ENCODE measurements at places on chromosomes 12 and 14.

- DNase-seq: peak; percentile 75
These were observed 5.0 kb upstream of the DDX47 start for GRCh38 chr12:12807970-12808702.

- DNase-seq: no peak
These were observed 79.5 kb upstream of the NID2 start for GRCh38 chr14:52148371-52148770.

- DNase-seq: no peak
These were observed 23.2 kb downstream of the BORCS5 start for GRCh38 chr12:12379831-12380730.

DNA sequence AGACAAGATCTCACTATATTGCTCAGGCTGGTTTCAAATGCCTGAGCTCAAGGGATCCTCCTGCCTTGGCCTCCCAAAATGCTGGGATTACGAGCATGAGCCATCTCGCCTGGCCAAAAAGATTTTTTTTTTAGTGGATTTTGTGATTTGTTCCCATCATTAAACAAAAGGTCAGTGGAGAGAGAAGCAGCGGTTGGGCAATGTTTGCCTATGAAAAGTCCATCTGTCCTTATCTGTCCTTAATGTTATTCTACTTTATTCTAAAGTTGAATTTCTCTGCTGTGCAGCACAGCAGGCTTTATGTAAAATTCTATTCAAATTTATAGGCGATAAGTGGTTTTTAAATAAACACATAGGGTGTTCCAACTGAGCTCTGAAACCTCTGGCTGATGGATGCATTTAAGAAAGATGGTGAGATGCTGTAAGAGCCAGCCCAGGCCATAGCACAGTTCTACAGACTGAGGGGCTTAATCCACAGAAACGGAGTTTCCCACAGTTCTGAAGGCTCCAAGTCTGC is 18.8 kb downstream of the HCAR2 start:
- no peak for DNase-seq

GRCh38 chr14:105767315-105767714 is 240.9 kb downstream of the TMEM121 start:
- no peak for DNase-seq

GRCh38 chr14:30657606-30658163 is 35.6 kb downstream of the SCFD1 start:
- no peak for DNase-seq

- DNase-seq: no peak
These were observed 8.6 kb downstream of the PDE3A start for GRCh38 chr12:20376984-20377383.

DNA sequence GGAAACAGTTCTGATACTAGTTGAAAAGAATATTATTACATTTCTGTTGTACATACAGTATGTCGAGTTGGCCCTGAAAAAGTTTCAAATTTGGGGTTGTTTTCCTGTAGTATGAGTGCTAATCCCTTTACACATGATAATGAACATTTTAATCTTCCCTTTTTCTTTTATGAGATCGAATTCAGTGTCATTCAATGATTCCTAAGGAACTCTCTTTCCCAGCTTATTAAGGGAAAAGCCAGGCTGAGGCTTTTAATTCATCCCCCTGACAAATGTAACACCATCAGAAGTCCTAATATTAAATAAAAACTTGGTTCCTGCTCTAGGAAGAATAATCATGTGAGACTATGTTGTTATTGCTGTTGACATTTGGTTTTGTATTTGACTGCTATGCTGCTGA is 42.9 kb upstream of the USP44 start:
- no peak for DNase-seq

DNA sequence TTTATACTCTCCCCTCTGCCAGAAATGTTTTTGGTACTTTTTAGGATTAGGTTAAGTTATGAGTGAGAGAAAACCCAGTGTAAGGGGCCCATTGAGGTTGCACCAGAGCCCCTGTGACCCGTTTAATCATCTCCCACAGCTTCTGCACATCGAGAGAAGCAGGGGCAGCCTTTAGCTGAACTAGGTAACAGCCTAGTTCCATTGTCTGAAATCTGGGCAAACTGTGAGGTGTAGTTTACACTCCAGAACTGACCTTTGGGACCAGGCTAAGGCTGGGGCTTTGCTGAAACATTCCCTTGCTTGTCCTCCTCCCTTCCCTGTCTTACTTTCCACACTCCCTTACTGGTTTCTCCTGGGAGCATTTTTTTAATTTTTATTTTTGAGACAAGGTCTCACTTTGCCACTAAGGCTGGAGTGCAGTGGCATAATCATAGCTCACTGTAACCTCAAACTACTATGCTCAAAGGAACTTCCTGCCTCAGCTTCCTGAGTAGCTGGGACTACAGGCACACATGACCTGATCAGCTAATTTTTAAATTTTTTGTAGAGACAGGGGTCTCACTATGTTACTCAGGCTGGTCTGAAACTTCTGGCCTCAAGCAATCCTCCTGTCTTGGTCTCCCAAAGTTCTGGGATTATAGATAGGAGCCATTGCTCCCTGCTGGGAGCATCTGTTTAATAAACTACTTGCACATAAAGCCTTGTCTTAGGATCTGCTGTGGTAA is 25.9 kb upstream of the DHRS2 start:
- DNase-seq: no peak

DNA sequence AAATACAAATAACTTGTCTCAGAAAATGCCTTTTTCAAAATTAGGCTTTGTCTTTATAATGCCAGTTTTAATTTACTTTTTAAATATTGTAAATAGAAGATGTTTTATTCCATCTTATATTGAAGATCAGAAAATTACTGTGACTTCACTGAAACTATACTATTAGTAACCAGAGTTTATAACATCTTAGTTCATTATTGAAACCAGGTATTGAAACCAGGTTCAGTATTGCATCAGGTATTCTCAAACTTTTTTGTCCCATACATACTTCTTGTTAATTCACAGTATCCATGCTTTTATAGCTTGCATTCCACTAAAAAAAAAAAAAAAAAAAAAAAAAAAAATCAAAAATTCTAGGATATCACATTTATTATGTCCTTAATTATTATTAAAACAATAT is 227.5 kb downstream of the GXYLT1 start:
- no peak for DNase-seq

DNA sequence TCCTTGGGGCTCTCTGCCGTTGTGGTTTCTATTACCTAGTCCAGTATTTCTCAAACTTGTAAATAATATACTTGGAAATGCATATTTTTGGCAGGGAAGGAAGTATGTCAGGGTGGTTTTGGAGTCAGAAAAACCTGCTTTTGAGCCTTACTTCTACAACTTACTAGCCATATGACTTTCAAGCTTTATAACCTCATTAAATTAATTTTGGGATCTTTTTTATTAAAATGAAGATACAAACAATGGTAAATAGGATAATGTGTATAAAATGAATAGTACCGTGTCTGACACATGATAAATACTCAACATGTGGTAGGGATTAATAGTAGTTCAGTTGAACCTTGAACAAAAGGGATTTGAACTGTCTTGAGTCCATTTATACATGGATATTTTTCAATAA is 406.3 kb downstream of the ATP23 start:
- no peak for DNase-seq

Data from activated CD8-positive, alpha-beta memory T cell treated with anti-CD3 and anti-CD28 coated beads for 24 hours (primary cell).